ENCODE measurements at places on chromosomes 1 and 21.

GRCh38 chr1:167752219-167752985, 30.6 kb downstream of the MPZL1 start:
- DNase-seq, result no peak

DNA sequence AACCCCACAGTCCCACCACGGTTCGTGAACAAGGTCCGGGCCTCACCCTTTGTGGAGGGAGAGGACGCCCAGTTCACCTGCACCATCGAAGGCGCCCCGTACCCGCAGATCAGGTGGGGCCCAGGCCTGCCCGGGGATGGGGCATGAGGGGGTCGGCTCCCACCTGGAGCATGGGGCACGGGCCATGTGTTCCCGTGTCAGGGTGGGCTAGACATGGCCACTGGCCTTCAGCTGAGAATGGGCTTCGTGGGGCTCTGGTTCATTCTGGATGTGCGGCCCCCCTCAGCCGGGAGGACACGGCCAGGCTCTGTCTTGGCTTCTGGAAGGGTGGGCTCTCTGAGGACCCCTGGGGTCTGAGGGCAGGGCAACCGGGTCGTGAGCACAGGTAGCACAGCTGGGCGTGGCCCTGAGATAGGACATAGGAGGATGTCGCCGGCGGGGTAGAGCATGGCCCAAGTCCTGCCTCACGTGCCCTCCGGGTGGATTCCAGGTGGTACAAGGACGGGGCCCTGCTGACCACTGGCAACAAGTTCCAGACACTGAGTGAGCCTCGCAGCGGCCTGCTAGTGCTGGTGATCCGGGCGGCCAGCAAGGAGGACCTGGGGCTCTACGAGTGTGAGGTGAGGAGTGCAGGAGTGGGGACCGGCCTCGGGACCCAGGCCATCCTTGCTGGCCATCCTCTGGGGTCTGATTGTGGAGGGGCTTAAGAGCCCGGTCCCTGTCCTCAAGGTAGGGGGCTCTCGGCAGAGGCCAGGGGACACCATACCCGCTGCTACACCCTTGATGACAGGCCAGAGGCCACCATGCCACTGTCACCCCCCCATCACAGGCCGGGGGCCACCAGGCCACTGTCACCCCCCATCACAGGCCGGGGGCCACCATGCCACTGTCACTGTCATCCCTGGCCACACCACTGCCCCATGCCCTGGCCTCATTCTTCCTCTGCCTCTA, 55.5 kb downstream of the TRIM11 start:
- no peak for DNase-seq

GRCh38 chr1:19577036-19577435, 67.1 kb upstream of the NBL1 start:
- no peak for DNase-seq

DNA sequence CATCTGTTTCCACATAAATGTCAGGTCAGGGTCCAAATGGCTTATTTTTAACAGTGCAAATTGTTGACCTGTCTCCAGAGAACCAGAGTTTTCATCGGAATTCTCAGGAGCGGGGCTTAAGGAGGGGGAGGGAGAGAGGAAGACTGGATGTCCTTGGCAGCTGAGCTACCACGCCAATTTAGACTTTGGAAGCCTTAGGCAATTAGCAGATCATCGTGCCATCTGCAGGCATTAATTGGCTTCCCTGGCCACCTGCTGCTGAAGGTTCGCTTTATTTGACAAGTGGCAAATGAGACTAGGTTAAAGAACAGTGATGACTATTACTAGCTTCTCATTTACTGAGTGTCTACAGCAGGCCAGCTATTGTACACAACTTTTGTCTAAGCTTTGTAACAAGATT, 43.7 kb downstream of the HLX start:
- no peak for DNase-seq

GRCh38 chr1:175463853-175464252, 271.3 kb upstream of the KIAA0040 start:
- no peak for DNase-seq

- no peak for DNase-seq
Measured at GRCh38 chr21:16570171-16570570, 840.4 kb downstream of the USP25 start.

- DNase-seq, result no peak
Measured at GRCh38 chr1:157497987-157498735, 54.2 kb downstream of the FCRL5 start.

GRCh38 chr21:35682904-35683549, 377.3 kb downstream of the SETD4 start:
- DNase-seq, result no peak

DNA sequence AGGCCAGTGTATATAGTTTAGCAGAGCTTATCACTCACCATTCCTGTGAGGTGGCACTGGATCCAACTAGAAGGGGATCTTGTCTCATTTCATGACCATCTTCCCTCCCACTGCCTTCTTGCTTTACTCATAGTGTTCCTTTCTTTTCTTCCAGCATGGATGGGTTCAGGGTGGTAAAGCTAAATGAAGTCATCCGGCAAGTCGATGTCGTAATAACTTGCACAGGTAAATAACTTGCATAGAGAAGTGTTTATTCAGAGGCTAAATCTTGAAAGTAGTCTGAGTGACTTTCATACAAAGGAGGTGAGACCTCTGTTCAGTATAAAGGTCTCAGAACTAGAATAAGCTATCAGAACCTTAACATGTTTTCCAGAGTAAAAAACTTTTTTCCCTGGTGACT, 16.6 kb upstream of the STRIP1 start:
- DNase-seq, result no peak
